ENCODE measurements at places on chromosomes 7 and 10. TPM values are rescaled to one million over a fixed set of nuclear protein-coding genes. Genes with fewer than 3 reads are reported as not detected.

- no peak for DNase-seq
- no peaks in the 10 kb centered on the region for H3K36me3 ChIP-seq
- no peak overlapping the region for H3K4me3 ChIP-seq
Measured at GRCh38 chr10:31749981-31750840, 178.4 kb downstream of the ARHGAP12 start.

DNA sequence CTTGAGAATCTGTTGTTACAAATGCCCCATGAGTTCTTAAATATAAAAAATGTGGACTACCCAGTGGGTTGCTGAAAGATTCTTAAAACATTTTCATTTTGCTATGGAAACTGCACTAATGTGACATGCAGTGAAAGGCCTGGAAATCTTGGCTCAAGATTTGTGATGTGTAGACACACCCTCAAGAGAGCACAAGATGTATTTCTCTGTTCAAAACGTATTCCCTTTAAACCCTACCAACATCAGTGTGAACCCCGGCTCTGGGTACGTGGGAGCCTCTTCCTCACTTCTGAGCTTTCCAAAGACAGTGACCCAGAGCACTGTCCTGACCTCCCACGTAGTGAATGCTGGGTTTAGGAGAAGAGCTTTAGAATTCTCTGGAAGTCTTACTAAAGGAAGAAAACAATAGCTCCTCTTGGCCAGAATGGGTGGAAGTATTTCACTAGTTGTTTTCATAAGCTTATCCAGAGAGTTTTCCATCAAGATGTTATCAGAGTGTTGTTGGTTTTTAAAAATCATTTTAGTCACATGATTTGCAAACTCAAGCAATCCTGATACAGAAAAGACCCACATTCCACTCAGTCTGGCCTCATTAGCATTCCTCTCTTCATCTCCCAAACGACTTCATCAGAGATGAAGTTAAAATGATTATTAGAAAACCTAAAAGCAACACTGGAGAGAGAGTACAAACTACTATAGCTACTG, 81.5 kb upstream of the AFAP1L2 start:
- H3K36me3 ChIP-seq: no peaks in the 10 kb centered on the region
- H3K4me1 ChIP-seq: peaks cover 37% of the 10 kb centered on the region
- no peak for DNase-seq
- no peak overlapping the region for H3K4me3 ChIP-seq

DNA sequence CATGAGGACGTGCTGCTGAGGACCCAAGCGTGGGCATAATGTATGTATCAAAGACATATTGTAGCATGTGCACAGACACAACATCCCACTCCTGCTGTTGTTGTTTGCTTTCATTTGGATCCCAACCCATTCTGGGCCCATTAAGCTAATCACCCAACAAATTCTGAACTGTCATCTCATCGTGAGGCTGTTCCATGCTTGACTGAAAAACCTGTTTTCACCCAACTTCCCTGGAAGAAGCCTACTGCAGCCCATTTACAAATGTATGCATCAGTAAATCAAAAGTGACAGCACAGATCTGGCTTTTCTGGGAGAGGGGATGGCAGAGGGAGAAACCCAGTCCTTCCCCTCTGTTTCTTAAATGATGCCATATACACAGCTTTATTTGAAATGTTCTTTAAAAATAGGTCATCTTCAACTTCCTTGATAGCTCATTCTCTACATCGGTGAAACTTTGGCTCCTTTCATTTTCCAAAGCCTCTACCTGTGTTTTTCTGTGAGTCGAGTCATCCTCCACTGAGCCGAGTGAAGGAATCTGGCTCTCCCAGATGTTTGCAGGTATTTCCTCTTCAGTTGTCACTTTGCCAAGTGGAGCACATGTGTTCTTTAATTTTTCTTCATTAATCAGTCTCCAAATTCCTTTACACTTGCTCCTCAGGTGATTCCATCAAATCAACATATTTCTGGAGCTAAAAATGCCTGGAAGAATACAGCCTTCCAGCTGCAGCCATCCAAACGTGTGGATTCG, 151.8 kb downstream of the CHN2 start:
- H3K4me3 ChIP-seq: no peak overlapping the region
- no peaks in the 10 kb centered on the region for H3K27me3 ChIP-seq
- no peaks in the 10 kb centered on the region for H3K4me1 ChIP-seq
- no peak overlapping the region for H3K27ac ChIP-seq
- DNase-seq: no peak
- H3K36me3 ChIP-seq: no peaks in the 10 kb centered on the region

- H3K36me3 ChIP-seq: peaks cover 4% of the 10 kb centered on the region
- peak; percentile 60 for DNase-seq
- H3K27me3 ChIP-seq: no peaks in the 10 kb centered on the region
- no peak overlapping the region for H3K27ac ChIP-seq
- H3K4me3 ChIP-seq: no peak overlapping the region
Measured at GRCh38 chr7:102390697-102391484, 5.3 kb upstream of the PRKRIP1 start.

DNA sequence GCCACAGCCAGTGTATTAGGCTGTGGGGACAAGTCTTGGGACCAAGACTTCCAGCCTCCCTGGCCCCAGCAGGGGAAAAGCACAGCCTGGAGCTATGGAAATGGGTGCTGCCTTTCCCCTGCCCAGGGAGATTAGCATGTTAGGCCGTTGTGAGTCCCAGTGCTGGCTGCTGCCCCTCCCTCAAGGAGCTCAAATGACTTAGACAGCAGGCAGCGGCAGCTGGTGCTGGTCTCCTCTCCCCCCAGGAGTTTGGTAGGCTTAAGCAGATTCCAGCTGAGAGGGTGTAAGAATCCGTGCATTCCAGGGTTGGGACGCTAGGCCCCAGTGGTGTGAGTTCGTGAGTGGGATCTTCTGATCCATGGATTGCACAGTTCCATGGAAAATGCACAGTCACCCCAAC, 301.5 kb upstream of the PHF14 start:
- no peak overlapping the region for H3K4me3 ChIP-seq
- no peaks in the 10 kb centered on the region for H3K4me1 ChIP-seq
- H3K27me3 ChIP-seq: no peaks in the 10 kb centered on the region

SDK1 gene
- total RNA-seq: 0.05 TPM

DNA sequence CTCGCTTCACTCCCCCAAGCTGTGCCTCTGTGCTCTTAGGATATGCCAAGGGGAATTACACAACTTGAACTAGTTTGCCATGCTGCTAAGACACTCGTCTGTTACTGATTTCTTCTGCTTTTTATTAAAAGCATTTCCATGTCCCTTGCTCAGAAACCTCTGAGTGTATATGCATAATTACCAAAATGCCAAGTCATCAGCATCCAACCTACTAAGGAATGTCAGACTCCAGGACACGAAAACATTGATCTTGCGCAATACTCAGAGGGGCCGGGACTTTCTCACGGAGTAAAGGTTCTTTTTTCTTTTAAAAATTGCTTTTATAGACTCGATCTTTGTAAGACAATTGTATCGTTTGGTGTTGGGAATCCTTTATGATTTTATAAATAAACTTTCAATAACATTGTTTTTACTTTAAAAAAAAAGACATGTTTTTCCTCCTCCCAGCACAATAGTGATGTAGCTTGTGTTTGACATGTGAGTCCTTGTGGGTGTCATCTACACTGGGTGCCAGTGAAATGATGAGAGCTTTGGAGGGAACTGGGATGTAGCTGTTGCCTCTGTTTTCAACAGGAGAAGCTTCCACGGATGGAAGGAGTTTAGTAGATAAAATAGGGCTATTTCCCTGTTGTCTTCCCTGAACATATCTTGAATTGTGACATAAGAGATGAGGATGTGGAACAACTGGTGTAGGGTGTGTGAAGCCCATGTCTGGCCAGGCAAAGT, 43.6 kb downstream of the CNNM1 start:
- no peak for DNase-seq
- no peaks in the 10 kb centered on the region for H3K4me1 ChIP-seq
- H3K27ac ChIP-seq: no peak overlapping the region
- no peaks in the 10 kb centered on the region for H3K36me3 ChIP-seq
- H3K4me3 ChIP-seq: no peak overlapping the region

GHRHR gene
- total RNA-seq: not detected

STRIP2 gene
- 10.8 TPM for total RNA-seq

GRCh38 chr10:104054430-104054829, 31.2 kb downstream of the COL17A1 start:
- H3K4me3 ChIP-seq: no peak overlapping the region
- H3K27me3 ChIP-seq: no peaks in the 10 kb centered on the region
- no peak for DNase-seq
- H3K27ac ChIP-seq: no peak overlapping the region

DNA sequence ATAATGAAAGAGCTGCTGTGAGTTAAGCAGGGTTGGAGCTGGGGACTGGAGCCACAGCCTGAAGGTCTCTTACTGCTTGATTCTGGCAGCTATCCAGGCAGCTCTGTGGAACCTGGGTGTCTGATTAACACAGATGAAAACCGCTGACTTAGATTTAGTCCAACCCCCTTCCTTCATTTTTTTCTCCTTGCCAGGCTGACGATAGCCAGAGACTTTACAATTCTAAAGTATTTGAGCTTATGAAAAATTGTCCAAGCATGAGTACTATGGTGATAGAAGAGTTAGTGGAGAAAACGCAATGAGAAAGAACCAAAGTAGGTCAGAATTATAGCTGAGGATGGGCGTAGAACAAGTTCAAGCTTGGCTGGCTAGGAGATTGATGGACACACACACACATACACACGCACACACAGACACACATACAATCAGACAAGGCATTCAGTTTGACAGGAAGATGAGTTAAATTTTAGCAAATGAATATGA, 13.5 kb upstream of the GPR85 start:
- no peaks in the 10 kb centered on the region for H3K36me3 ChIP-seq
- H3K27ac ChIP-seq: no peak overlapping the region
- no peaks in the 10 kb centered on the region for H3K27me3 ChIP-seq
- no peak for DNase-seq
- H3K4me1 ChIP-seq: no peaks in the 10 kb centered on the region
- no peak overlapping the region for H3K4me3 ChIP-seq

DNA sequence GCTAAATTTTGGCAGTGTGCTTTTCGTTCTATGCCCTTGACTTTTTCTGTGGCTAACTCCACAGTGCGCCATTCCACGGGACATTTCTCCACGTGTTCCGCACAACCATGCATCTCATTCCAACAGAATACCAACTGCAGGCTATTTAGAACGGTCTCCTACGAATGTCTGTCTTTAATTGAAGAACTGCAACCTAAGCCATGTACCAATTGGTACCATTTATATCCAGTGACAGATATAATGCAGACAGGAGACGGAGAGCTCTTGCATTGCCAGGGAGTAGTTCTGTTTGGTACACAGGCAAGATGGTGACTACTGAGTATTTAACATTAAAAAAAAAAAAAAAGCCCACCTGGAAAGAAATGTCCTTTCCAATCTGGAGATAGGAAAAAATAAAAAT, 9.1 kb downstream of the SFMBT2 start:
- H3K4me3 ChIP-seq: no peak overlapping the region
- H3K27me3 ChIP-seq: peaks cover 6% of the 10 kb centered on the region
- DNase-seq: no peak
- no peaks in the 10 kb centered on the region for H3K4me1 ChIP-seq
- no peaks in the 10 kb centered on the region for H3K36me3 ChIP-seq

GRCh38 chr10:14074062-14074884, 256.5 kb downstream of the FRMD4A start:
- no peak overlapping the region for H3K27ac ChIP-seq
- H3K36me3 ChIP-seq: no peaks in the 10 kb centered on the region
- H3K4me1 ChIP-seq: peaks cover 10% of the 10 kb centered on the region
- peak; percentile 15 for DNase-seq

GRCh38 chr10:81036257-81036656, 498.6 kb downstream of the SH2D4B start:
- H3K36me3 ChIP-seq: no peaks in the 10 kb centered on the region
- DNase-seq: no peak
- H3K4me3 ChIP-seq: no peak overlapping the region
- H3K27me3 ChIP-seq: no peaks in the 10 kb centered on the region
- no peak overlapping the region for H3K27ac ChIP-seq
- no peaks in the 10 kb centered on the region for H3K4me1 ChIP-seq

GRCh38 chr7:24907311-24907886, 72.6 kb downstream of the OSBPL3 start:
- H3K27ac ChIP-seq: peak overlapping the region; percentile 90
- H3K27me3 ChIP-seq: no peaks in the 10 kb centered on the region
- DNase-seq: peak; percentile 65
- peaks cover 91% of the 10 kb centered on the region for H3K4me1 ChIP-seq

- DNase-seq: peak; percentile 78
- no peaks in the 10 kb centered on the region for H3K27me3 ChIP-seq
- H3K27ac ChIP-seq: peak overlapping the region; percentile 85
- H3K4me3 ChIP-seq: peak overlapping the region; percentile 4
Measured at GRCh38 chr10:95229724-95230627, 35.9 kb downstream of the ACSM6 start.

- H3K27me3 ChIP-seq: no peaks in the 10 kb centered on the region
- H3K4me3 ChIP-seq: no peak overlapping the region
- DNase-seq: no peak
- no peaks in the 10 kb centered on the region for H3K36me3 ChIP-seq
- no peaks in the 10 kb centered on the region for H3K4me1 ChIP-seq
Measured at GRCh38 chr7:121266307-121266894, 62.4 kb upstream of the WNT16 start.

DNA sequence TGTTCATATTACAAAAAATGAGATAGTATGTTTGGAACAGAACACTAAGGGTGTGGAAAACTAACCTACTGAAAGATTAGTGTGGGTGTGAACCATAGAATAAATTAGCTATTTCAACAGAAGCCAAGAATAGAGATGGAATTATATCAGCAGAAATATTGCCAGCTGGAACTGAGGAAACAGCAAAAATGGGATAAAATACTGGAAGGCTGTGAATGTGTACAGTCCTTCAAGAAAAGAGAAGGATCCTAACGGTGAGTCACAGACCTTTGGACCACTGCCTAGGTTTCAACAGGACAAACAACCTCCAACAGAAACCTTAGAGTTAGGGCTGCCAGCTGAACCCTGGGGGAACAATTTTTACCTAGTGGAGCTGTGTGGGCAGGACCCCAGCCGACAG, 395.0 kb downstream of the ZWINT start:
- no peak for DNase-seq
- no peaks in the 10 kb centered on the region for H3K36me3 ChIP-seq
- H3K4me3 ChIP-seq: no peak overlapping the region
- H3K27ac ChIP-seq: no peak overlapping the region
- H3K4me1 ChIP-seq: no peaks in the 10 kb centered on the region
- H3K27me3 ChIP-seq: no peaks in the 10 kb centered on the region

- H3K4me1 ChIP-seq: peaks cover 8% of the 10 kb centered on the region
- no peak overlapping the region for H3K27ac ChIP-seq
- no peak for DNase-seq
- no peak overlapping the region for H3K4me3 ChIP-seq
- H3K27me3 ChIP-seq: no peaks in the 10 kb centered on the region
Measured at GRCh38 chr10:84473136-84473535, 144.7 kb downstream of the CCSER2 start.

DNA sequence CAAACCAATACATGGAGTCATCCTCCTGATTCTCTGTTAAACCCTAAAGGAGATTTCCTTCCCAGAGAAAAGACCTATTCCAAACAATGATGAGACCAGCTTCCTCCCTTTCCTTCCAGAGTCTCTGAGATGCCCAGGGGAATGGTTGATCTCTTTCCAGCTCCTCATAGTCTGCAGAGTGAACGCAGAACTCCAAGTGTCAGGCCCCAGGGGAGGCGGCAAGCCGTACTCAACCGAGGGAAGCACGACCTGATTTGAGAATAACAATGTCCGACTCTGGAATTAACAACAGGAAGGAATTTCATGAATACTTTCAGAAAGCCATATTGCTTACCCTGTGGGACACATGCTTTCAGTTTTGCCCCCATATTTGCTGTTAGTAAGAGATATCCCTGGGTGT, 241.7 kb upstream of the GLI3 start:
- no peak for DNase-seq
- no peaks in the 10 kb centered on the region for H3K36me3 ChIP-seq
- no peaks in the 10 kb centered on the region for H3K27me3 ChIP-seq
- no peaks in the 10 kb centered on the region for H3K4me1 ChIP-seq
